NT2/D1 (cell line): ENCODE measurements at places on chromosomes 6 and 20.

- no peak for DNase-seq
These were observed 32.2 kb downstream of the RREB1 start for GRCh38 chr6:7139835-7140470.

GRCh38 chr6:136790411-136791295 lies 1.6 kb downstream of the MAP3K5 start:
- DNase-seq: no peak

- DNase-seq: no peak
These were observed 19.1 kb upstream of the TULP4 start for GRCh38 chr6:158293122-158293521.

GRCh38 chr6:47428288-47428687 lies 49.3 kb upstream of the CD2AP start:
- DNase-seq: no peak

GRCh38 chr6:111800259-111800765 lies 72.9 kb downstream of the FYN start:
- no peak for DNase-seq

- no peak for DNase-seq
These were observed 737 bp upstream of the PTPRT start for GRCh38 chr20:43190332-43190953.
